Stimulated activated effector memory CD8-positive, alpha-beta T cell treated with anti-CD3 and anti-CD28 coated beads, Interleukin-12 subunit alpha, Interleukin-12 subunit beta, amount 100 ng/mL, for 72 hours (primary cell): ENCODE measurements at places on chromosomes 3 and 15.

DNA sequence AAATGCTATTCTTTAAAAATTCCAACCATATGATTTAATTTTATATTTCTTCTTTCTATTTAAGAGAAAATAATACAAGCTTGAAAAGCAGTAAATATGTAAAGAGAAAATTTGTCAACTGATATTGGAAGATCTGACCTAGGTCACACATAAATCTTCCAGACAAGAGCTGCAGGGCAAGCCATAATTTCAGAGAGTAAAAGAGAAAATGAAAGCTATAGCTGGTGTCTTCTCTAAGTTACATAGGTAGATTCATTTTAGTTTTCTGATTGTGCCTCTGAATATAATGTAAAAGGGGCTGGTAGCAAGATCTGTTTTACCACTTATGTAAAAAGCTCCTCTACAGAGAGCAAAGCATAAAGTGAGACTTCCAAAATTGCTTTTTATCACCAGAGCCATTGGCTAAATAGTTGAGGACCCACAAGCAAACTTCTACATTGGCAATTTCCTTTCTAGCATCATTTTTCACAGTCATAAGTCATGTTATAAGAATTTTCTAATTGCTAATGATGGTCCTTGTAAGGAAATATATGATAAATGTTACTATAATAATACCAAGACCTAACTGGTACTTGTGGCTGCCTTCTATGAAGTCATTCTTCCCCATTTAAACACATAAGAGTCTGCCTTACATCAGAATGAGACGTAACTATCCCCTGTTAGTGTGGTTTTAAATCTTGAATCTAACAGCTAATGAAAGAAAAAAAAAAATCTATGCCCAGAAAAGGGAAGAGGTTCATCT lies 80.8 kb upstream of the SKOR1 start:
- DNase-seq: no peak

GRCh38 chr3:18390024-18390660 lies 35.0 kb downstream of the SATB1 start:
- DNase-seq: no peak

- DNase-seq: no peak
Measured at GRCh38 chr3:183533412-183534132, 21.9 kb downstream of the KLHL6 start.

- DNase-seq: no peak
Measured at GRCh38 chr3:32709346-32709745, 24.4 kb downstream of the CNOT10 start.

DNA sequence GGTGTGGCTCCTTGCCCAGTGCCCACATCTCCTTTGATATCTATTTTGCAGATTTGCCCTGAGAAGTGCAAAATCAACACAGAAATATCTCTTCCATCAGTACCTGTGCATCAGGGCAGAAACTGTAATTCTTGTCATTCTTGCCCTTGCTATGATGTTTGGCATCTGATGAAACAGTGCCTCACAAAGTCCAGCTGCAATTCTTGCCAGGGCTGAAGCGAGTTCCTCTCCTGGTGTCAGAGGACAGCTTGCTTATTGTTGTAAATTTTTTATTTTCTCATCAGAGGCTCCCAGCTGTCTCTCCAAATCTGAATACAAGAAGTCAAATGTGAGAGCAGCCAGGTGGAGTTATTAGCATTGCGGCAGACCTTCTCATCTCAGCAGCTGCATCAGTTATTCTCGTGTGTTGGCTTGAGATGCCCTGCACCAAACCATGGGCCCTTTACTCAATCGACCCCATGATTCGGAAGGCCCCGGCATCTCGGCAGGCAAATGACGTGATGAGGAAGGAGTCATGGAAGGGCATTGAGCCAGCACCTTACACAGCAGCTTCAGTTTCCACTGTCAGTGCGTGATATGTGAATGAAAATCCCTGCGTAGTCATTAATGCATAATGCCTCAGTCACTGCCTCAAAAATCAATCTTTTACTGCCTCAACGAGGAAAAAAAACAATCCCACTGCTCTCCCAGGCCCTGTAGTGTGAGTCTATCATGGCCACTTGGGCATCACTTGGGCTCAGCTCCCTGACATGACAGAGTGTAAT lies 93.4 kb downstream of the CCNL1 start:
- DNase-seq: no peak

DNA sequence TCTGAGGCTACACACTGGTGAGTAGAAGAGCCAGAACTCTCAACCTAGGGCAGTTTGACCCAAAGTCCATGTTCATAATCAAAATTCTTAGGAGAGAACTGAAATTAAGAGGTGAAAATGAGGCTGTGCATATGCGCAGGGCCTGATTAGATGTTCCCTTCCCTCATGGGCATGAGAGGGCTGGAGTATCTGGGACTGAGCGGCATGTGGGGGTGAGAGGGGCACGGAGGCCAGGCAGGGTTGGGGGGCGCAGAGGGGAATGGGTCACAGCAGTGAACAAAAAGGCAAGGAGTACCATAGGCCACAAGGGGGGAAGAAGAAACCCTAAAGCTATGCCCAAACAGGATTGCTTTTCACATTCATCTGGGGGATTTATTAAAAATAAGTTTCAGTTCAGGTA lies 31.3 kb downstream of the ADAMTS9 start:
- no peak for DNase-seq

GRCh38 chr15:64029110-64029509 lies 17.2 kb downstream of the DAPK2 start:
- no peak for DNase-seq
